ENCODE measurements at places on chromosomes 12 and 14.

DNA sequence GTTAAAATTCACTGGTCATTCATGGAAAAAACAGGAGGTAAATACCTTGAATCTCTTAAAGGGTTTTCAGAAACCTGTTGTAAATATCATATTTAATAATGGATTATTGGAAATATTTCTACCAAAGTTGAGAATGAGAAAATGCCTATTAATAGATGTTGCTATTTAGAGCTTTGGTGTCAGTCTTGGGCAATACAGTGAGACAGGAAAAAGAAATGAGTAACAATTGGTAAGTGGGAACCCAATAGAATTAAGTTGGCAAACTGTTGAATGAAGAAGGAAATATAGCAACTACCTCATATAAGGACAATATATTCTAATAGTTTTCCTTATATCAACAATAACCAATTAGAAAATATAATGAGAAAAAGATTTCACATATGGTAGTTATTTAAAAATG lies 78.0 kb downstream of the ATF7IP start:
- no peak for DNase-seq

GRCh38 chr12:92118826-92119536 lies 26.7 kb downstream of the BTG1 start:
- DNase-seq, result no peak

GRCh38 chr12:104137902-104138796 lies at the start of gene NFYB:
Gene NFYB, minus strand, starts transcription at chr12:104138210. Its CDS starts 2,757 bp downstream, at chr12:104135453.
- peak; percentile 89 for DNase-seq

- DNase-seq, result peak; percentile 15
Measured at GRCh38 chr12:132071040-132071810, 72.9 kb downstream of the DDX51 start.

GRCh38 chr12:2976581-2976996 lies 17.4 kb downstream of the TEAD4 start:
- DNase-seq, result no peak

DNA sequence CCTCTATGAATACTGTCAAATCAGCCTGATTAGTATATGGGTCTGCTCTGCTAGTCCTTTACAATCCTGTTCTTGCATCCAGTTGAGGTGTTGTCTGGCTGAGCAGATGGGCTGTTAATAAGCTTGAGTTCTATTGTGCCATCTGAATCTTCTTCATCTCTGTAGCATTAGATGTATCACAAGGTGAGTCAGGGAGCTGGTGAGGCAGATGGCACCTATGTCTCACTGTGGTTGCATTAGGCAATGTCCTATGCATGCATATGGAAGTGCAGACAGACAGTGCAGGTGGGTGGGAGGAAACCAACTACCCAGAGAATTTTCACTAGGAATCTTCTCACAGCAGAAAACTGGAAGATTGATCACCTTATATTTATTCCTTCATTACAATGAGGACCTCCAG lies 165.7 kb upstream of the STXBP6 start:
- no peak for DNase-seq

- no peak for DNase-seq
Measured at GRCh38 chr14:62079038-62079437, 316.8 kb downstream of the SNAPC1 start.

GRCh38 chr12:25819691-25820090 lies 138.8 kb upstream of the RASSF8 start:
- no peak for DNase-seq

DNA sequence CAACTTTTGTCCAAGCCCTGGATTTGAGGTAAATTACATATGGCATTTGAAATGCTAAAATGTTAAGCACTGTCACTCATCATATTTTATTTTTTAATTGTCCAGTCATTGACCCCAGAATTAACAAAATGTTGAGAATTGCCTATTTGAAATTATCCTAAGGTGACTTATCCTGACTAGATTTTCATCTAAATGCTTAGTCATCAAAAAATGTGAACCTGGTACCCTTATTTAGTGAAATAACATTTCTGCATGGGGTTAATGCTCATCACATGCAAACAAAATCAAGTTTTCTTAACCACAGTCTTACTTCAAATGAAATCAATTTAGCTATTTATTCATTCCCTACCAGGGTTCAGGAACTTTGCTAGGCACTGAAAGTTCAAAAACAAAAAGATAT lies 232.0 kb upstream of the DCN start:
- no peak for DNase-seq

- no peak for DNase-seq
Measured at GRCh38 chr12:115421796-115422709, 738.1 kb upstream of the TBX3 start.

DNA sequence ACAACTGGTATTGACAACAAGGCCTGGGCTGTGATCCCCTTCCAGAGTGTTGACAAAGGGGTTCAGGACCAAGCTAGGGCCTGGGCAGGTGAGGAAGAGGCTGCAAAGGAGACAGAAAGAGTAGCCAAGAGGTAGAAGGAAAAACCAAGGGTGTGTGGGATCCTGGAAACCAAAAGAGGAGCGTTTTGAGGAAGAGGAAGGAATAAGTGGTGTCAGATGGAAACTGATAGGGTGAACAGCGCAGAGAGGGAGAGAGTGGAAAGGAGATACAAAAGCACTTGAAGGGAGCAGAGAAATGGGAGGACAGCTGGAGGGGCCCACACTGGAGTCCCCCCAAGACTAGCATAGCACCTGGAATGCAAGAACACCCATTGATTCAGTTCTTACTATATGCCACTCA lies 8.3 kb upstream of the HVCN1 start:
- DNase-seq, result no peak

DNA sequence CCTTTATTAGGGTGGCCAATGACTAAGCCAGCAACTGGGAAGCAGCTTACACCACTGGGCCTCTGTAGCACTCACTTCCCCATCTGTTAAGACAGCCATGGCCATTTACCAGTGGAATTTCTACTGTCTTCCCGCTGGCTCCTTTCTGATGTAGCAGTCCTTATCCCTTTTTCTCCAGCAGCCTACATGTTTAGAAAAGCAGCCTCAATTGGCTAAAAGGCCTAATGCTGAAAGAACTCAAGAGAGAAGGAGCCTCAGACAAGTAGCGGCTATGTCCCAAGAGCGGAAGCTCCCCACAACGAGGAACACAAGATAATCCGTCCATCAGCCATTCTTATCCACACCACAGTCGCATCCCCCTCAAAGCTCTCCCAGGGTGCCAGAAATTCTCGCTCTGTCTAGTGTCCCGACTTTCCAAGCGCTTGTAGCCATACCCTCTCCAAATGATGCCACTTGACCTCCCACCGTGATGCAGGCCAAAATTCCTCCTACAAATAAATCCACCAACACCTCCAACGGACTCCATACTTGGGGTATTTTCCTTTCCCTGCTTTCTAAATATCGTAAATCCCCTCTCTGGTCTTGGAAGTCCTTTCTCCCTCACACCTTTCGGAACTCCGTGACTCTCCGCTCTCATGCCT lies 624 bp downstream of the M6PR start:
- peak; percentile 39 for DNase-seq

DNA sequence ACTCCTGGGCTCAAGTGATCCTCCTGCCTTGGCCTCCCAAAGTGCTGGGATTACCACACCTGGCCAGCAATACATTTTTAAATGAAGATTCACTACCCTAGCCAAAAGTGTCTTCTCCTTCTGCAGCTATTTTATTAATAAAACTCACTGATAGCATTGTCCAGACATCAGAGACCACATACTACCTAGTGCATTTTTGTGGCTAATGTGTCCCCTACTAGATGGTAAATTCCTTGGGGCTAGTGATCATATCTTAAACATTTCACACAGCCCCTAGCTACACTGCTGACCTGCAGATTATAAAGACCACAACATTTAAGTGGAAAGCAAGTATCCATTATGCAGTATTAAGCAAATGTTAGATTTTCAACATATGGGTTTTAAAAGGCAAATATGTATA lies 17.0 kb downstream of the DTD2 start:
- no peak for DNase-seq

GRCh38 chr12:116202940-116203339 lies 74.6 kb downstream of the MED13L start:
- no peak for DNase-seq

- no peak for DNase-seq
Measured at GRCh38 chr12:110537605-110538409, 35.7 kb downstream of the RAD9B start.

DNA sequence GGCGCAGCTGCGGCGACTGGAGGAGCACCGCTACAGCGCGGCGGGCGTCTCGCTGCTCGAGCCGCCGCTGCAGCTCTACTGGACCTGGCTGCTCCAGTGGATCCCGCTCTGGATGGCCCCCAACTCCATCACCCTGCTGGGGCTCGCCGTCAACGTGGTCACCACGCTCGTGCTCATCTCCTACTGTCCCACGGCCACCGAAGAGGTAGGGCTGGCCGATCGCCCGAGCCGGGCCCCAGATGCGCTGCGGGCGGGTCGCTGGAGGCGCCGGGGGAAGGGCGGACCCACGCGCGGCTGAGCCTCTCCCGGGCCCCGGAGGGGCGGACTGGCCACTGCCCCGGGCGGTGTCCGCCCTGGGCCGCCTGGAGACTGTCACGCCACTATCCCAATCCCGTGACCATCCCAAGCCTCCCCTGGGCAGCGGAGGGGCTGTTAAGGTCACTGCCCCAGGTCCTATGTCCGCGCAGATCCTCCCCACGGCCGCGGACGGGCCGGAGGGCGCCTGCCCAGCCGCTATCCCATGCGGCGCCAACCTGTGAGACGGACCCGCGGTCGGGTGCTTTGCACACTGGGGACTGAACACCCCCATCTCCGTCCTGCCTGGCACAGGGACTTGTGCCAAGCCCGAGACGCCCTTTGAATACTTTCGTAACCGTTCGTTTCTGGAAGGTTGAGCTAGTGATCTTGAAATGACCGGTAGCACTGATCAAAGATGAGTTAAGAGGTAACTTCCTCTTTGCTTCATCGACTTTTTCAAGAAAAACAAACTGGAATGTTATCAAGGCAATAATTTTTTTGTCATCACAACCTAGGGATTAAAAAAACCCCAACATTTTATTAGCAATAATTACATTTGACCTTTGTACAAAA lies 725 bp downstream of the CHPT1 start:
- DNase-seq, result peak; percentile 45

DNA sequence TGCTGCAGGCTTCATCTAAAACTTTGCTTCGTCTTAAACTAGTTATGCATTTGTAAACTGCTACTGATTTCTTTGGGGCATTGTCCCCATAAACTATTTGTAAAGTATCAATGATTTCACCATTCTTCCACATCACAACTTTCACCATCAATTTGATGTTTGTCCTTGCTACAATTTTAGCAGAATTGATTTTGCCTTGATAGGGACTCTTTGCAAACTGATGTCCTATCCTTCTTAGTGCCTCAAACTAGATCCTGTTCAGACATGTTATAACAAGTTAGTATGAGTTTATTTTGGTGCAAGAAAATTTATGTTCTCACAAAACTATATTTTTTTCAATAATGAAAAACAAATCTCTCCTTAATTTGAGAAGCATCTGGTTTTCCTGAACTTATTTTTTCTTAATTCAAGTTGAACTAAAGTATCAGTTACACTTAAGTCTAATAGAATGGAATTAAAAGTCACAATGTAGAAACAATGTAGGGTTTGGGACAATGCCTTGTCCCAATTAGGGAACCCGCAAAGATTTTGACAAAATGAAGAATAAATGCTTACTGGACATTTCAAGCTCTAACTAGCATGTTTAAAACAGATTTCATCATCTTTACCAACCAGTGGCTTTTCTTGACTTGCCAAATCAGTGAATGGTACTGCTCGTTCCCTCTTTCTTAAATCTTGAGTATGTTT lies 10.1 kb upstream of the ARID4A start:
- no peak for DNase-seq

DNA sequence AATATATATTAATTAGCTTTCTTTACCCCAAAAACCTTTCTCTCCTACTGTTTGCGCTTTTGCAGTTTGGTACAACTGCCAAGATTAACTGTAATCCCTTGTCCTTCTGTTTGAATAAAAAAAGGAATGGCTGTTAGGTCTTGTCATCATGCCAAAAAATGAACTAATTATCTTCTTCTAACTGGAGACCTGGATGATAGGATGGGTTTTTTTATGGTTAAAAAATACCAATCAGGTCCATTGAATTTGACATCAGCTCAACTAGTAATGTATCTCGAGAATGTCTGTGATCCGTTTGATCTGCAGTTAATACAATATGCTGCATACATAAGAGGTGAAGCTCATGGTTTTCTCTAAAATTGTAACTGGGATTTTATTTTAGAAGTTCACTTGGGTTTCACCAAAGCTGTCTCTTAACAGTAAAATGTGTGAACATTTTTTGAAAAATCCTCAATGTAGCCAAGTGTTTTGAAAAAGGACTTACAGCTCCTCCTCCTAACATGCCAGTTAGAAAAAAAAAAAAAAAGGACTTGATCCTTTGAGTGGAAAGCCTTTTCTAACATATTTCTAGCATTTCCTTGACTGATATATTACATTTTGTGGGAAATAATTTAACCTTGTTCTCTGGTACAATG lies 96.8 kb downstream of the SRGAP1 start:
- DNase-seq, result no peak

- no peak for DNase-seq
Measured at GRCh38 chr14:21923820-21924219, 250.2 kb upstream of the OR4E1 start.

GRCh38 chr14:102189874-102190273 lies 50.2 kb downstream of the WDR20 start:
- DNase-seq, result no peak

GRCh38 chr12:128971802-128972201 lies 118.5 kb downstream of the GLT1D1 start:
- DNase-seq, result no peak

DNA sequence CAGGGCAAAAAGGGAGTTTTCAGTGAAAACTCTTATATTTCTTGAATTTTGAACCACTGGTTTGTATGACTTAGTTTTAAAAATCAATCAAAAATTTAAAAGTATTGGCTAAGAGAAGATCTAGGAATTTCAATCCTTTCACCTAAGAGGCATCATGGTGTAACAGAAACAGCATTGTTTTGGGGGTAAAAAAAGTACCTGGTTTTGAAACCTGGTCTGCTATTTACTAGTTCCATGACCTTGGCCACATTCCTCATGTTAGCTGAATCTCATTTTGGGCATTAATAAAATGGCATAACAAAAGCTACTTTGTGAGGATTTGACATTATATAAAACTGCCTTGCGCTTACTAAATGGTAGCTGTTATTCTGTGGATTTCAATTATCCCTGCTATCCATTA lies 16.7 kb upstream of the GNPNAT1 start:
- DNase-seq, result no peak

GRCh38 chr14:85634205-85634604 lies 104.3 kb downstream of the FLRT2 start:
- no peak for DNase-seq

GRCh38 chr12:40192704-40193255 lies 32.0 kb upstream of the LRRK2 start:
- DNase-seq, result no peak

GRCh38 chr12:96098631-96099030 lies 63.2 kb upstream of the LTA4H start:
- DNase-seq, result no peak
